Osteocyte (in vitro differentiated cells): ENCODE measurements at places on chromosomes 12 and 14. TPM values are rescaled to one million over a fixed set of nuclear protein-coding genes. Genes with fewer than 3 reads are reported as not detected.

DNA sequence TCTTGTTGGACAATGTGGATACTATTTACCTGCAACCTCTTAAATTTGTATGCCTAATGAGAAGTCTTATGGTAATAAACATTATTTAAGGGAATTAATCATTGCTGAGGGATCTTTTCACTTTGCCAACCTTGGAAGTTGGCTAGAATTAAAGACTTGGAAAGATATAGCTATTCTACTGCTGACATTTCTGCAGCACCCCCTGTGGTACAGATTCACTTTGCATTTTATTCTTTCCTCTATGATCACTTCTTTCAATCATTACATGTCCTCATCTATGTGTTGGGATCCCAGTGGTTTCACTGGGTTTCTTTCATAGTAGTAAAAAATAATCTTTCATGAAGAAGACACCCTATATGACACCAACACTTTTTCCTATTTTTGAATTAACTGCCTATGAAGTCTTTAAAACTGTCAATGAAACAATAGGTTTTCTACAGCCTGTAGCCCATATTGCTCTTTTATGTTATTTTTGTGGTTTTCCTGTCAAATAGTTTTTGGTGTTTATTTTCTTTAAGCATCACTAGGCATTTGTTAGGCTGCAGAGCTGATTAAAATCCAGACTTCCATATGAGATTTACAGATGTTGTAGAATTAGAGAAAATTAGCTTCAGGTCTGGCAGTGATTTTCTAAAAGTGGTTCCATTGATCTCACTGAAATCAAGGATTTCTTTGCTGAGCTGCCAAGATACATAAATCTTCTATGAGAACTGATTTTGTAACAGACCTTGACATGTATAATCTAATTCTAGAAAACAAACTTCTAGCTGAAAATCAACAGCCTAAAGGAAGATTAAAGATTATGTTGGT is 256.1 kb downstream of the NAV3 start:
- DNase-seq, result no peak

GRCh38 chr14:36264107-36264506 is 56.3 kb downstream of the MBIP start:
- no peak for DNase-seq

OR4K15 gene
- not detected in 2 replicates for total RNA-seq

PA2G4 gene
- 85.9 and 87.9 TPM in 2 replicates for total RNA-seq

CNIH1 gene
- total RNA-seq, result 127 and 130 TPM in 2 replicates

DNA sequence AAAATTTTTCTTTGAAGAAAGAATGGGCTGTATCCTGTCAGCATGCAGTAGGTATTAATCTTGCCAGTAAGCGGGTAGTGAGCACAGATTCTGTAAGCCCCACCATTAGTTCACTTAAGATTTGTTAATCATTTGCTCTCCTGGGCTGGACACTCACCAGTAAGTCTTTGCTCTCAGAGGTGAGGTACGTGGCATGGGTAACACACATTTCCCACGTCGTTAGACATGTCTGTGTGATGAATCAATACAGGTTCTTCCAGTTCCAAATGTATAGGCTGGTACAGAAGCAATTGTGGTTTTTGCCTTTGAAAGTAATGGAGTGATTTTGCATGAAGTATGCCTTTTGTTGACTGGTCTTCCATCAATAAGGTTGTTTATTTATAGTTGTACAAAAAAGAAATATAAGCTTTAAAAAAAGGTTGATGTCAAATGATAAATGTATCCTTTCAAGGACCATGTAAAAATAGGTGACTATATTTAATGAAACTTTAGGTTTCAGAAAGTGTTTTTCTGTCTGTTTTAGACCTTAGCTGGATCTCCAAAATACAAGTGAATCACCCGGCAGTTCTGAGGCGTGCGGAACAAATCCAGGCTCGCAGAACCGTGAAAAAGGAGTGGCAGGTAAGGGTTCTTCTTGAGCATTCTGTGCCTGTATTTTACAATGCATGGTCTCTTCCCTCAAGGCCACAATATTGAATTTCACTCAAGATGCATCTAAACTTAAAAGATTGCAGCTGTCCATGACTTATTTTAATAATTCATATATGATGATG is 45.5 kb downstream of the DERA start:
- DNase-seq, result no peak

NEUROD4 gene
- not detected in 2 replicates for total RNA-seq

DNA sequence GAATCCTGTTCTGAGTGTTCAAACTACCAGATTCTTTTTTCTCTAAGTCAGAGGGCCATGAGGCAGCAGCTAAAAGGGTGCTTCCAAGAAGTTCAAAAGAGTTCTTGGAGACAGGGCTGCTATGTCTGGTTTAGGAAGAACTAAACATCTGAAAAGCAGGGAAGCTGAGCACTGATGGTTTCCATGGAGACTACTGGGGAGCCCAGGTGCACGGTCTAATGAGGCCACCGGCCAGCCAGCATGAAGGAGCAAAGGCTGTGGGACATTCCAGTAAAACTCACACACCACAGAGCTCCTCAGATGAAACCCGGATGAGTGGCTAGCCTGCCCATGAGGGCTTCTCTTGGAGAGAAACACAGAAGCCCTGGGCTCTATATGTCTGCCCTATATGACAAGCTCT is 97.3 kb downstream of the KCNK10 start:
- no peak for DNase-seq

DNA sequence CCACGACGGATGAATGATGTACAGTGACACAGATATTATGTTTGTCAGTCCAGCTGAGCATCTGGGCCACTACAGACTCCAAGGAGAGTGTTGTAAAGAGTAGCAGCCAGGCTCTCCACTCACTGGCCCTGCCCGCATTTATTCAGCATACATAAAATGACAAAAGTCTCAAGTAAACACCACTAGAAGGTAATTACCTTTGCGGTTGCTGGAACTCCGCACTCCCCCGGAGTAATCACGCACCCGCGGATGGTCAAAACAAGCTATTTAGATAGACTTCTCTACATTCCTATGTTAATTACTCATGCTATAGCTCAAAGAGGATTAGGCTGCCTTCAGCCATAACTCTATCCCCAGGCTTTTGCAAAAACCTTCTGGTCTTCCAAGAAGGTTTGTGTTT is 18.8 kb upstream of the STRAP start:
- DNase-seq, result no peak

NDRG2 gene
- 8.0 and 8.6 TPM in 2 replicates for total RNA-seq

DNA sequence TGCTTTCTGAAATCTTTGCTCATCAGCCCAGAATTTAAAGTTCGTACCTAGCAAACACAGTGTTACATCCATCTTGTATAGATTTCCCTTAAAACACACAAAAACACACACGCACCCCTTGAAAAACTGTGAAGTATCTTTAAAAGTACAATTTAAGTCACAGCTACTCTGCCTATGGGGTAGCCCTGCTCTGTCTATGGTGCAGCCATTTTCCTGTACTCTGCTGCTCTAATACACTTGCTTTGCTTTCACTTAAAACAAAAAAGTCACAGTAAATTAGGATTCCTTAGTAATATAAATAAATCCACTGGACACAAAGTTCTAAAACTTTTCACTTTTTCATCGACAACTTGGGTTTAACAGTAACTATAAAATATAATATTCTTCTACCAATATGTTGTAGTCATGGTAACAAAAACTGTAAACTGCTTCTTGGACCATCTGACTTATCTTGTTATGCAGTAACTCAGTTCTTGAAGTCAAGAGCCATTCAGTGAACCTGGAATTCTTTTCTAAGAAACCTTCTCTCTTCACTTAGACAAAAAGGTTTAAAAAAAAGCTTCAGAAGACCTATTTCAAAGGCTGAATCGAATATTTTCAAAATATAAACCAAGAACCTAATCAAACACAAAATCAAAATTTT is 63.5 kb downstream of the MED13L start:
- no peak for DNase-seq

BEGAIN gene
- total RNA-seq, result 7.0 and 8.5 TPM in 2 replicates

DNA sequence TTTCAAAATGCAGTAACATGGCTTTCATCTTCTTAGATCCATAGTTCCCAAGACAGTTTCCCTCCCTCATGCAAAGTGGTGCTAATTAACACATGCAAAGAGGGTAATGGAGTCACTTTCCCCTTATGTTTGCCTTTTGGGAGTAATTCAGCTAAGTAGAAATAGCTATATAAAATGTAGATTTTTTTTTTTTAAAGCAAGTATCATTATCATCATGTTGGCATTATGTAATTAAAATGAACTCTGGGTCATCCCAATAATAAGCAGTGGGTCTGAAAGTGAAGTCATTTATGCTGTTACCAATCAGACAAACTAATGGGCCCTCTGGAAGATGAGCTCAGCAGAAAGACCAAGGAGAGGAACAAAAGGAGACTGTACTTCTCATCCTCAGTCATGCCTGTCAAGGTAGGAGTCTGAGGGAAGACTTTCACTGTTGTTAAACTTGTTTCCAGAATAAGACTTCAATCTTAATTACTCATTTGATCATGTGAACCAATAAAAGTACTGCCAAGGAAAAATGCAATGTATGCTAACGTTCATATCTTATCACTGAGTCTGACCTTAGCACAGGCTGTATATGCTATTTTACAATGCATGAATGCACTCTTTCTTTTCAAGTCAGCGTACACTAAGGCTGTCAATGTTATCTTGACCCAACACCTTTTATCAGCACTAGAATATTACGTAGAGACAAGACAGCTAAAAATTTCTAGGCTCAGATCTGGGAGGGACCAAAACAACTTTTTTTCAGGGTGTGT is 26.8 kb downstream of the AREL1 start:
- DNase-seq, result no peak

GRCh38 chr14:39576736-39577135 is 144.5 kb upstream of the FBXO33 start:
- no peak for DNase-seq

SYNDIG1L gene
- total RNA-seq, result 0.26 TPM in 1 of 2 replicates, not detected in the other

DNA sequence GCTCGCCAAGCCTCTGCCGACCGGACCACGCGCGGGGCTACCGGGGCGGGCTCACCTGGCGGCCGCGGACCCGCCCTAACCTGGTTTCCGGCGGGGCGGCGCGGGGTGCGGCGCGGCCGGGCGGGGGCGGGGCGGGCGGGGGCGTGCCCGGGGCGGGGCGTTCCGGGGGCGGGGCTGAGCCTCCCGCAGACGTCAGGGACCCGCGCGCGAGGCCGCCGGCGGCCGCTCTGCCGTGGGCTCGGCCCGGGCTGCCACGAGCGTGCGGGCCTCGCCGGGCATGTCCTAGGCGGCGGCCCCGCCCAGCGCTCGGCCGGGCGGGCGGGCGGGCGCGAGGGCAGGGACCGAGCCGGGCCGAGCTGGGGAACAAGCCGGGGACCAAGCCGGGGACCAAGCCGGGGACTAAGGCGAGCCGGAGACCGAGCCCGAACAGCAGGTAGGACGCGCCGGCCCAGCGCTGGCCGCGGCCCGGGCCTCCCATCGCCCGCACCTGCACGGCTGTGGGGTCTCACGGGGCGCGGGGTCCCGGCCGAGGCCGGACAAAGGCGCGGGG is at the start of gene CEP170B:
Gene CEP170B (plus strand): TSS at position 188 of the 550 bp plus-strand sequence. CDS start 3,183 bp downstream, outside the sequence.
- no peak for DNase-seq

DNA sequence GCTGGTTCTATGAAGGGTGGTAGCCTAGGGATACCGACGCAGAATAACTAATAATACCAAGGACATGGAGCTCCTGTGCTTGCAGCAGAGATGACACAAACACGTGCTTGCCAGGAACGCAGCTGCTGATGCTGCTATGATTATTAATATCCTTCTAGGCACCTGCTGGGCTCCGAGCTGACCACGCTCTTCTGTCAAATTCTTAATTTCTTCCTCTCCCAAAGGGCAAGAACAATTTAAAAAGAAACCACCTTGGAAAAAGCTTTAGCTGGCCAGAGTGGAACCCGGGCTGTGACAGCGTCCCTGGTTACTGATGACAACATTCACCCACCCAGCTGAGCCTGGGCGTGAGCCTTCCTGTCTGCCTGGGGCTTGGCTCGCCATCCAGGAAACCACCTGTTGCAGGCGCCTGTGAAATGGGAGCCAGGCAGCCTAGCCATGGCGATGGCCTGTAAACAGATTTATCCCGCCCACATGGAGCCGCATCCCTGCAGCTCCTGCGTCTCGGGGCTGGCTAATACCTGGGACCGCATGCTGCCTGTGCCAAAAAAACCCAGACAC is 28.8 kb downstream of the CLMN start:
- no peak for DNase-seq

GRCh38 chr14:101508948-101509729 is 52.2 kb upstream of the DIO3 start:
- DNase-seq, result no peak
